NCI-H2081 treated with DMSO at 0.1 percent for 48 hours (cell line): ENCODE measurements at places on chromosomes 5 and 9.

DNA sequence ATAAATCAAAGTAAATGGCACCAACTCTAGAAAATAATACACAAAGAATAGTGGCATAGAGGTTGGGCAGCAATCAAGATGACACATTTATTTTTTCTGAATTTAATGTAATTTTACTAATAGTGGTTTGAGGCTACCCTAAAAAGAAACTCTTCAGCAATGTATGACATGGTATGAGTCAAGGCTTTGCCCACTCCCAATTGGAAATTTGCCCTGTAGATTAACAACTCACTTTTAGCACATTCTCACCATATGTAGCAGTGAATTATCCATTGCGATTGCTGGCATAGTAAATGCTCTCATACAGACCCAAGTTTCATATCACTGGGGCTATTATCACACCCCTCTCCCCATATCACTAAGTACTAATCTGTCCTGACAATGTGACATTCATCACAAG lies 832.1 kb upstream of the ZNF608 start:
- DNase-seq, result no peak

GRCh38 chr5:177035976-177036375 lies 13.5 kb downstream of the ZNF346 start:
- no peak for DNase-seq

DNA sequence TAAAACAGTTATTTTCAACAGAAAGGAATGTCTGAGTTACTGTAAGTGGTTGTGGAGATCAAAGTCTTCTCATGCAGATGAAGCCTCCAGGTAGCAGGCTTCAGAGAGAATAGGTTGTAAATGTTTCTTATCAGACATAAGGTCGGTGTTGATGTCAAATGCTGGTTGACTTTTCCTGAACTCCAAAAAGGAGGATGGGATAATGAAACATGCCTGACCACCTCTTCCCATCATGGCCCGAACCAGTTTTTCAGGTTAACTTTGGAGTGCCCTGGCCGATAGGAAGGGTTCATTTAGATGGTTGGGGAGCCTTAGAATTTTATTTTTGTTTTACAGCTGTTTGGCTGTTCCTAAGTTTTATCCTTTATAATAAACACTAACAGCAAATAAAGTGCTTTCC lies 478.4 kb downstream of the ACTL7B start:
- DNase-seq, result no peak

DNA sequence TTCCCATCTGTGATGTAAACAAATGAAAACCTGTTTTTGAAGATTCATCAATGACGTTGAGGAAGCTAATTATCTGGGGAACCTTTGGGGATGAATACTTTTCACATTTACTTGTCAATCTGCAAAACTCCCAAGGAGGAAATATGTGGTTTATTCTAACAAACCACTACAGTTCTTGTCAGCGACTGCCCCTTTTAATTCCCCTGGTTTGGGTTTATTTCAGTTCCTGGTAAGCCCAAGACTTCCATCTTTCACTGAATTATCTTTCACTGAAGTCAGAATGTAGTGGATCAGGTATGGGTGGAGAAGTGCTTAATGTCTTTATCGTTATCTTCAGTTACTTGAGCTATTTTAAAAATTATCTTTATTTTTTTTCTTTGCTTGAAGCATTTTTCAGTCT lies 40.2 kb downstream of the TLR4 start:
- DNase-seq, result no peak

DNA sequence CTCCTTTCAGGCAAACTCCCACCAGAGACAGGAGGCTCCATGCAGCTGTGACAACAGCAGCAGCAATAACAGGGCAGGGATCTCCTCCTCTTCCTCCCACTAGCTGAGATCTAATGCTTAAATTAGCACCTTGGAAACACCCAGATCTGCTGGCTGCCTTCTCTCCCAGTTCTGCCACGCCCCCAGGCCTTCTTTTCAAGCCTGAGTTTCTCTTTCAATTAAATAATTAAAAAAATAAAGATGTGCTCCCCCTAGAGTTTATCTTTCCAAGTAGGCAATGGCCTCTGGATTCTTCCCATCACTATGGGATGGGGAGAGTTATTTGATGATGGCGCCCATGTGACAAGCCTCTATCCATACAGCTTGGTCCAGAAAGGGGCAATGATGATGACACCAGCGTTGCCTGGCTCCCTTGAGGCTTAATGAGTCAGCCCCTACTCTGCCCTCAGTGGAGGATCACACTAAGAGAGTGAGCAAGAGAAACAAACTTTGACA lies 3.8 kb downstream of the FAM219A start:
- no peak for DNase-seq

GRCh38 chr5:102893942-102894341 lies 138.8 kb downstream of the PAM start:
- DNase-seq, result no peak

- no peak for DNase-seq
Measured at GRCh38 chr9:72721067-72721466, 199.7 kb downstream of the TMC1 start.

GRCh38 chr5:67652201-67652600 lies 455.6 kb upstream of the CD180 start:
- DNase-seq, result no peak

- no peak for DNase-seq
Measured at GRCh38 chr5:140795259-140795641, 598 bp downstream of the PCDHA2 start.

GRCh38 chr5:30890377-30890776 lies 303.1 kb upstream of the CDH6 start:
- no peak for DNase-seq

- no peak for DNase-seq
Measured at GRCh38 chr5:66680221-66680620, 84.0 kb downstream of the MAST4 start.

DNA sequence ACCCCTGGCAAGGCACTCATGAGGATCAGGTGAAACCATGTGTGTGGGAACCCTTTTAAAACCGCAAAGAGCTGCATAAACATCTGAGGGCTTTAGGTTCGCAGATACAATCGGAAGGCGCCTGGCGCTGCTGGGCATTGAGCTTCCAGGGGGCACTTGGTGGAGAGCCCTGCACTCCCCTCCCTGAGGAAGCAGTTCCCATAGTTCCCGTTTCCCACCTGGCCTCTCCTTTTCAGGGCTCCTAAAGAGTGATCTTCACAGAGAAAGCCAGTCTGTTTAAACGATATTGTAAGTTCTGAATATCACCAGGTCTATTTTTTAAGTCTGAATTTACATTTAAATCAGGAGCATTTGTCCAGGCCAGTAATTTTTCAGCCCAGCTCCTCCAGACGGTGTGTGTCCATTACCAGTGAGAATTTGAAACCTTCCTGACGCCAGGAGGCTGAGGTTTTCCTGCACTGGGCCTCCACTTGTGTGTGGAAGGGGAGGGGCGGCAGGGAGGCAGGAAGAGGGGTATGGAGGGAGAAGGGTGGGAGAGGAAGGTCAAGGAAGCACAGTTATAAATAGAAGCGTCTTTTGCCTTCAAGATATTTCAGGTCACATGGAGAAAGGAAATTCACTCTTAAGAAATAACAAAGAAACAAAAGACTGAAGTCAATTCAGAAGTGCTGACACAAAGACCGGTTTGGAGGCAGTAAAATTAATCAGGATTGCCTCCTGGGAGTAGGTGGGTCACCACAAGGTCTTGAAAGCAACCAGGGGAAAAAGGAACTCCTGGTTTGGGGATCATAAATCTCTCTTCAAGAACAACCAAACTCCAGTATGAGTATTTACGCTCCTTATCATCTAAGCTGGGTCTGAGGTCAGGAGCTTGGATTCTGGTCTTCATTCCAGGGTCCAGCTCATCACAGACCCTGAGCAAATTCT lies 14.3 kb upstream of the MGAT1 start:
- DNase-seq, result no peak

DNA sequence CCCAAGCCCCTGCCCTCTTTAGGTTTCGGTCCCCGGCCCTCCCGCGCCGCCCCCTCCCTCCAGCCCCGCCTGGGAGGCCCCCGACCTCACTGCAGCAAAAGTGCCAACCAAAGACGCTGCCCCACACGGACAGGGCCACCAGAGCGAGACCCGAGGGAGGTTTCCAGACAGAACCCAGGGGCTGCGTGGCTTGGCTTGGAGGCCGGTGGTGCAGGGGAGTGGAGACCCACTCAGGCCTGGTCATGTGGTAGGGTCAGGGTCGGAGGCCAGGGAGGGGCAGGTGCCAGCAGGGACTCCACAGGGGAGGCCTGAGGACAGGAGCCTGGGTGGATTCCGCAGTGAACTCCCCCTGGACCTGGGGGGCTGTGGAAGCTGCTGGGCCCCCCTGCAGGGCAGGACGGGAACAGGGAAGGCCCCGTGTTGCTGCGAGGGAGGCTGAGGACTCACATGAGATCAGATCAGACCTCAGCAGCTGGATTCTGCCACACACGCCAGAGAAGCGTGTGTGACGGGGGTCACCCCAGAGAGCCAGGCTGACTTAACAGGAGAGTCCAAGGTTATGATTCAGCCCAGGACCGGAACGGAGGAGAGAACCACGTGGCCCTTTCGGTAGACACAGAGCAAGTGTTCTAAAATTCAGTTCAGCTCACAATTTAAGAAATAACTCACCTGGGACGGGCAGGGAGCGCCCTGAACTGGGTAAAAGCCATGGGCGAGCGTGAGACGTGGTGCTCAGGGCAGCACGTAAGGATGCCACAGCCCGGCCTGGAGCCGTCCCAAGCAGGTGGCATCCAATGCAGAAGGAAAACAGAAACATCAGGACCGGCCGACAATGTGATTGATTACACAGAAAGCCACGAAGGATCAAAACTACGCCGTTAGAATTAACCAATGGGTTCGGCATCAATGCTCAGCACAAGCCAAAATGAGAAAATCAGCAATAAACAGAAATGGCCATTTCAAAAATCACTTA lies 38.9 kb downstream of the EXD3 start:
- no peak for DNase-seq

DNA sequence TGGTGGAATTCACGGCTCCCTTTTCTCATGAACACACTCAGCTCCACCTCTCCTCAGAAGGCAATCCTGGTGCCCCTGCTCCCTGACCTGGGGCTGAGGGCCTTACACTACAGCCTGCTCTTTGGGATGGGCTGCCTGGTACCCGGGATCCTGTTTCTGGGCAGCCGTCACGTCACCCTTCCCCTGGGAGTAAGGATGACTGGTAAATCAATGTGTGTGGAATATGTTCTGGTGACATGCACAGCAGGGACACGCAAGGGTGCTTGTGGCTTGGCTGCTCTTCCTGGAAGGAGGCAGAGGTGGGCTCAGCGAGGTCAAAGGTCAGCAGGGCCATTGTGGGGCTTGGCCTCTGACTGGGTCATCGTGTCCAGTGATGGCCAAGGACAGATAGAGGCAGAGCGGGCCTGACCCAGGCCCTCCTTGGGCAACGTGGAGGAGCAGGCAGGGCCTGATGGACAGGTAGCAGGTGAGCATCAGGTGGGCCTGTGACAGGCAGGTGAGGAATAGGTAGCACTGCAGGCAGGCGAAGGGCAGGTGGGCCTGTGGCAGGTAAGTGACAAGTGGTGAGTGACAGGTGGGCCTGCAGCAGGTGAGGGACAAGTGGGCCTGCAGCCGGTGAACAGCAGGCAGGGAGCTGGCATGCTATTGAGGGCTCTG lies 399.4 kb upstream of the IRX4 start:
- DNase-seq, result no peak

DNA sequence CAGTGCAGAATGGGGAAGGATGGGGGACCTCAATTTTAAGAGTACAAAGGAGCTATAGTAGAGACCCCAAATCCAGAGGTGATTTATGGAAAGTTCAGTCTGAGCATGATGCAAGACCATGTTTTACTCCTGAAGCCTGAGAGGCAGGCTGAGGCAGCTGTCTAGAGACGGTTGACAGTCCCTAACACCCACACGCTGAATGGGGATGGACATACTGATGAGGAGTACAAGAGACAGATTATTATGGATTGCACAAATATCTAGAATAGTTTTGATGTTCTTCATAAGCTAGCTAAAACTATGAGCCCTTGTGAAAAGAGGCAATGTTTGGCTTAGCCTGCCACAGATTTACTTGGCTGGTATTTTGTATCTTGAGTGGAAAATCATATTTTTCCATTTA lies 64.5 kb downstream of the PRR16 start:
- DNase-seq, result no peak

- no peak for DNase-seq
Measured at GRCh38 chr5:154677921-154678320, 77.3 kb upstream of the LARP1 start.

- no peak for DNase-seq
Measured at GRCh38 chr5:132303589-132303988, 9.4 kb downstream of the SLC22A4 start.

GRCh38 chr5:93705896-93706295 lies 35.5 kb downstream of the POU5F2 start:
- no peak for DNase-seq

DNA sequence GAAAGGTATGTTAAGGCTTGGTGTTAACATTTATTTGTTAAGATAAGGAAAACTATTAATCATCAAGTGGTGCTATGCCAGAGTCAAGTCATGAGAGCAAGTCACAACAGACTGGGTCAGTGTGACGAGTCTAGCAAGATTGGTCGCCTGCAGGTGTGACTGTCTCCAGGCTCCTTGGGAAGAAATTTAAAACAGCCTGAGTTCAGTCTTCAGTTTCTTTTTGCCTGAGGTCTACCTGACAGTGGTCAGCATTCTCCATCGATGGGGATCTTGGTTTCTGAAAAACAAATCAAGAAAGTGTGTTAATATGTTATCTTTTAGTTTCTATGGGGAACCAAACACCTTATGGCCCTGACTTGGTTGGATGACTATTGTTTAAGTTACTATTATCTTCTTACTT lies 56.3 kb downstream of the CETN3 start:
- no peak for DNase-seq

DNA sequence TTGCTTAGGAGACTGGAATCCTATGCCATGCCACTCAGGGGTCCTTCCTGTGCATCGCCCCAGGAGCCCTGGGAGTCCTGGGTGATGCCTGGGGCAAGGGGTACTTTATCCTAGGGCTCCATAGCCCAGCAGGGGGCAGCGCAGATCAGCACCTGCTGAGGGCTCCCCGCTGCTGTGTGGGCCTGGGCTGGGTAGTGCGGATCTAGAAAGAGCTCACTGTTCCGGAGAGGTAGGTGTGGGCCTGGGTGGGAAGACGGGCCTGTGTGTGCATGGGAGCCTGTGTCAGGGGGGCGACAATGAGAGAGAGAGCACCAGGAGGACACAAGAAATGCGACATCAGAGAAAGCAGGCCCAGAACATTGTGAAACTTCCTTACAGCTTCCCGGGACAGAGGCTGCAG lies 11.4 kb upstream of the DAB2IP start:
- DNase-seq, result no peak

DNA sequence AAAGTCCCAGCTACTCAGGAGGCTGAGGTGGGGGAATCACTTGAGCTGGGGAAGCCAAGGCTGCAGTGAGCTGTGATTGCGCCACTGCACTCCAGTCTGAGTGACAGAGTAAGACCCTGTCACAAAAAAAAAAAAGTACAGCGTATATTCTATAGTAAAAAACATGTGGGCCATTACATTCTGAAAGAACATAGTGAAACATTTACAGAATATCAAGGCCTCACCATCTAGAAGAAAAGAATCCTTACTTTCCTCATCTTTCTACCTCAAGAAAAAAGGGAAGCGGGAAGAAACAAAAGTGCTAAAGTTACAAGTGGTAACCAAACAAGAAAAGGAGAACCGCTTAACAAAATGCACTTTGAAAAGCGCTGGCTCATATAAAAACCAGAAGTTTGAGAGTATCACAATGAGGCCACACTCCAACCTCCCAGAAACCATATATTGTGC lies 5.7 kb upstream of the SYK start:
- no peak for DNase-seq

GRCh38 chr5:96789794-96790330 lies 17.9 kb downstream of the ERAP1 start:
- DNase-seq, result no peak

GRCh38 chr5:17433406-17433805 lies 64.6 kb upstream of the TAF11L2 start:
- DNase-seq, result no peak

GRCh38 chr9:886886-887285 lies 45.4 kb downstream of the DMRT1 start:
- DNase-seq, result no peak

GRCh38 chr5:10519729-10520128 lies 44.1 kb upstream of the ANKRD33B start:
- no peak for DNase-seq
